Left renal pelvis (tissue), 4 donors: ENCODE measurements at places on chromosomes 4 and X. TPM values are rescaled to one million over a fixed set of nuclear protein-coding genes. Genes with fewer than 3 reads are reported as not detected.

Gene DDX53
- not detected for polyA plus RNA-seq

Gene KCND1
- polyA plus RNA-seq, result 3.3 TPM

Gene UNC5C
- polyA plus RNA-seq, result 36.3 TPM

Gene CITED1
- polyA plus RNA-seq, result 16.9 TPM

DNA sequence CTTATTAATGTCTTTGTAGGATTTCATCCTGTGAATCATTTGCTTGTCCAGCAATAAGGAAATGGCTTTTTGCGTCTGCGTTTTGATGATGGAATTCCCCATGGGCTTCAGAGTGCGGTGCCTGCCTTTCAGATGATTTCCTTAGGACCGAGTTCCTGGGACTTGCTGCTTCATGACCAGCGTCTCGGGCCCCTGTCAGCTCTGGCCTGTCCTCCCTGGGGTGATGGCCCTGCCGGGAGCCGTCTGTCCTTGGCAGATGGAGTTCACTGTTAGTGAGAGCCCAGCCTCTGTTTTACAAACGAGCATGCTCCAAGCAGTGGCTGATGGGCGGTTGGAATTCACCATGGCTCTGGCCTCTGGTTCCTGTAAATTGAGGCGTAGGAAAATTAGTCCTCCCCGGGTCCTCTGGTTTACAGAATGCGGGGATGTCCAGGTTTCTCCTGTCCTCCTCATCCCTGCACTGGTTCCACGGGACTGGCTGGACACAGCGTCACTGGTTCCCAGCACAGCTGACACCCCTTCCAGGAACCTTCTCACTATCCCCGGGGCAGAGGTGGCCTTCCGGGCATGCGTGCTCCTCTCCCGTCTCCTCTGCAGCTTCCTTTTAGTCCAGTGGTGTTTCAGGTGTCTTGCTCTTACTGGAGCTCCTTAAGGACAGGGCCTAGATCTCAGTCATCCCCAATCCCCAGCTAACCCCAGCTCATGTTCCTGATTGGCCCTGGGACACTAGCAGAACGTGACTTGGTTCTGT lies 34.9 kb downstream of the TBC1D14 start:
- DNase-seq, result no peak
